Caki2 (cell line): ENCODE measurements at places on chromosomes 13 and 19.

- DNase-seq = no peak
These were observed 16.9 kb downstream of the ERICH6B start for GRCh38 chr13:45598597-45598996.

GRCh38 chr19:42199440-42200115 is 17.9 kb downstream of the DEDD2 start:
- no peak for DNase-seq

- peak; percentile 87 for DNase-seq
These were observed 16.1 kb upstream of the ABCC4 start for GRCh38 chr13:95317039-95317989.

DNA sequence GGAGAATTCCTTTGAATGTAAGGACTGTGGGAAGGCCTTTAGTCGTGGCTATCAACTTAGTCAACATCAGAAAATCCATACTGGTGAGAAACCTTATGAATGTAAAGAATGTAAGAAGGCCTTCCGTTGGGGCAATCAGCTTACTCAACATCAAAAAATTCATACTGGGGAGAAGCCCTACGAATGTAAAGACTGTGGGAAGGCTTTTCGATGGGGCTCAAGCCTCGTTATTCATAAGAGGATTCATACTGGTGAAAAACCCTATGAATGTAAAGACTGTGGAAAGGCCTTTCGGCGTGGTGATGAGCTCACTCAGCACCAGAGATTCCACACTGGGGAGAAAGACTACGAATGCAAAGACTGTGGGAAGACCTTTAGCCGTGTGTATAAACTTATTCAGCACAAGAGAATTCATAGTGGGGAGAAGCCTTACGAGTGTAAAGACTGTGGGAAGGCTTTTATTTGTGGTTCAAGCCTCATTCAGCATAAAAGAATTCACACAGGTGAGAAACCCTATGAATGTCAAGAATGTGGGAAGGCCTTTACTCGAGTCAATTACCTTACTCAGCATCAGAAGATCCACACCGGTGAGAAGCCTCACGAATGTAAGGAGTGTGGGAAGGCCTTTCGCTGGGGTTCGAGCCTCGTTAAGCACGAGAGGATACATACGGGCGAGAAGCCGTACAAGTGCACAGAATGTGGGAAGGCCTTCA is 39.2 kb downstream of the ZNF331 start:
- no peak for DNase-seq

DNA sequence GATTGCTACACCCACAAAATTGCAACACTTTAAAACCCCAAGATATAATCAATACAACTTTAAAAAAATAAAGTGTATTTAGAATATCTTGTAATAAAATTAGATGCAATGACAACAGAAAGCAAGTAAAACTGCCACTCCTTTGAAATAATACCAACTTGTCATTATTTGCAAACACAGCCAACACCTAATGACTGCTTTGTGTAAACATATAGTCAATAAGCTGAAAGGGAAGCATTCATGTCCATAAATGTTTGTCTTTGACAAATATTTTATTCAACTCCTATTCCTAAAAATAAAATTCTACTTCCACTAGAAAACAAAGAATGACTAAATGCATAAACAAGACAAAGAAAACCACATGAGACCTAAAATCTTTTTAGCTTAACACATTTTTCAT is 6.6 kb downstream of the SMAD9 start:
- DNase-seq = no peak

- no peak for DNase-seq
These were observed 36.7 kb downstream of the EFNA2 start for GRCh38 chr19:1322198-1322981.

DNA sequence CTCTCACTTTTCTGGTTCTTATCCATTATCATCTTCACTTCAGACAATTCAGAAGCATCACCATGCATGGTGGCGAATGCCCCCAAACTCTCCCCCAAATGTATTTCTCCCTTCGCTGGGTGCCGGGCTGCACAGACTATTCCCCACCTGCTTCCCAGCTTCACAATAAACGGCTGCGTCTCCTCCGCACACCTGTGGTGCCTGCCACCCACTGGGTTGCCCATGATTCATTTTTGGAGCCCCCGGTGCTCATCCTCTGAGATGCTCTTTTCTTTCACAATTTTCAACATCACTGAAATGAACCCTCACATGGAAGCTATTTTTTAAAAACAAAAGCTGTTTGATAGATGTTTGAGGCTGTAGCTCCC is 2.8 kb upstream of the F10 start:
- DNase-seq = no peak

DNA sequence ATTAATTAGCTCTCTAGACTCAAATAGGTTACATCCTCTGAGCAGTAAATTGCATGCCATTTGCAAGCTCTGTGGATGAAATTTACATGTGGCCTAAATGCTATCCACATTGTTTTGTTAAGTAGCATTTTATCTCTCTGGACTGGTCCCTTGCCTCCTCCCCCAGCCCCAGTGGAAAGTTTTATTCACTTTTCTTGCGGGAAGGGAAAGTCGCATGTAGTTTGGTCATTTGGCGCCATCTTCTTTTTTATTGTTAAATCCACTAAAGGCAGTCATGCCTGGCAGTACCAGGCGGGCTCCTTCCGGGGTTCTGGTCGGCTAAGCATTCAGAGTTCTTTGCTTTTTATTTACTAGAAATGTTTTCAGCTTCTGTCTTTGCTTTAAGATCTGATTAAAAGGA is 188.7 kb downstream of the TM9SF2 start:
- no peak for DNase-seq

DNA sequence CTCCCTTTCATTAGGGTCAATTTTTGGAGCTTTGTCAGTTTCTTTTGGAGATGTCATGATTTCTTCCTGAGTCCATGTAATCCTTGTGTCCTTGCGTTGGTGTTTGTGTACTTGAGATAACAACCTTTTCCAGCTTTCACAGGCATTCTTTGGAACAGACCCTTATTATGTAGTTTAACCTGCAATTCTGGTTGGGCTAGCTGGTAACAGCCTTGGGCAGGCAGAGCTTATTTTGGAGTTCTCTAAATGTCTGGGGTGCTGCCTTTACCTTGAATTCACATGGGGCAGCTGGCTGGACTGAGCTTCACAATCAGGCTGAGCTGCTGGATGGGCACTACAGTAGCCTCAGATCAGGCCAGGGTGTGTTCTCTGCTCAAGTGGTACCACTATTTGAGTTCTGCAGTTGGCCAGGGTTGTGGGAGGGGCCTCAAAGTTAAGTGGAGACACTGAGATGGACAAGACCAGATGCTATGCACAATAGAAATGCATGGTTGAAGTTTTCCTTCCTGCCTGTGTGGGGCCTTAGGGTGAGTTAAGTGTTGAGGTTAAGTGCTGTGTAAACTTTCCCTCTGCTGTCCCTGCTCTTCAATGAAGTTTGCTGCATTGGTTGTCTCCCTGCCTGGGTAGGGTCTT is 277.3 kb downstream of the ATP8A2 start:
- no peak for DNase-seq

DNA sequence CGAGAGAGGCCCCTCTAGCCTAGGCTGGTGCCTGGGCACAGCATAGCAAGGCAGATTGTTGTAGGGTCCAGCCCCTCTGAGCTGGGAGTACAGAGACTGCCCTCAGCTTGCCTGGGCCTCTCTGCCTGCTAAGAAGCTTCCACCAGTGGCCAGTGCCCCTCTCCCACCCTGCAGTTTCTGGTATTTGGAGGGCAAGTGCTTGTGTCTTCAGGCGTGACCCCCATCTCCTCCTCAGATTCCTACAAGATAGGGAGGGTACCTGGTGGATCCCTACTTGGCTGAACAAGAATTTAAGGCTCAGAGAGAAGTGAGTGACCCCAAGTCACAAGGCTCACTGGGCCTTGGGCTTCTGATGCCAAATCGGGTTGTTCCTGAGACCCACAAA is 152.7 kb downstream of the URI1 start:
- DNase-seq = no peak

DNA sequence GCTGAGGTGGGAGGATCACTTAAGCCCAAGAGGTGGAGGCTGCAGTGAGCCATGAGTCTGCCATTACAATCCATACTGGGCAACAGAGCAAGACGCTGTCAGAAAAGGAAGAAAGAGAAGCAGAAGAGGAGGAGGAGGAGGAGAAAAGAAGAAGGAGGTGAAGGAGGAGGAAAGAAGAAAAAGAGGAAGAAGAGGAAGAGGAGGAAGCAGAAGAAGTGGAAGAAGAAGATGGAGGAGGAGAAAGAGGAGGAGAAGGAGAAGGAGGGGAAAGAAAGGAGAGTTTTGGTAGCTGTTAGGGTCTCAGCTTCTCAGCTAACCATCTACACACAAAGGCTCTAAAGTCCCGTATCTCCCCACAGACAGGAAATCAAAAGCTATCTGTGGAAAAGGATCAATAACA is 23.7 kb upstream of the PLEKHF1 start:
- DNase-seq = no peak

DNA sequence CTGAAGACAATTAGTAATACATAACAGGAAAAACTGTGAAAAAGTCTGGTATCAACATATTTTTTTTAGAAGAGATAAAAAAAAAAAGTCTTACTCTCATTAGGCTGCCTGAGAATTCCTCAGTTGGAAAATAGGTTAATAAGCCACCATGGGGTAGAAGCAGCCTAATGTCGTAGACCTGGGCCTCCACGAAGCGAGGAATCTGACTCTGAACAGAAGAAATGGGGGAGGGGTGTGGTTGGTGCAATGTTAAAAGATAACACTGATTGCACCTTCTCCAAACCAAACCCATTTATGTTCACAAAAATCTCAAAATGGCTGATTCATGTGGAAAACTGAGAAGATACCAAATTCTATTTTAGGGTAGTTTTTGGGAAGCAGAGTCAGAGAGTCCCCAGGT is 62.4 kb downstream of the MPHOSPH8 start:
- no peak for DNase-seq

GRCh38 chr19:7505682-7506384 is 10.1 kb upstream of the ZNF358 start:
- peak; percentile 37 for DNase-seq

DNA sequence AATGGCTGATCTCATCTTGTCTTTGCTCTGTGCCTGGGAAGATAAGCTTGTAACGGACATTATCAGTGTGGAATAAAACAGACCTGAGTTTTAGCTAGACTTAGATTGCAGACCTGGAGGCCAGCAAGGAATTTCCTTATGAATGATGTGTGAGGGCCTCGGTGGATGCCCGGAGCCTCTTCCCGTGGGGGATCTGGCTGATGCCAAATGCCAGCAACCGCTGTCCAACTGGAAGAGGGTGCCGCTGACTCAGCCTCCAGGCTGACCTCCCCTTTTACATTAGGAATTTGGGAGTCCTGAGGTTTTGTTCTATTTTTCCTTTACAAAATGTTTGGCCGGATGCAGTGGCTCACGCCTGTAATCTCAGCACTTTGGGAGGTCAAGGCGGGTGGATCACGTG is 19.6 kb upstream of the LILRA2 start:
- no peak for DNase-seq

DNA sequence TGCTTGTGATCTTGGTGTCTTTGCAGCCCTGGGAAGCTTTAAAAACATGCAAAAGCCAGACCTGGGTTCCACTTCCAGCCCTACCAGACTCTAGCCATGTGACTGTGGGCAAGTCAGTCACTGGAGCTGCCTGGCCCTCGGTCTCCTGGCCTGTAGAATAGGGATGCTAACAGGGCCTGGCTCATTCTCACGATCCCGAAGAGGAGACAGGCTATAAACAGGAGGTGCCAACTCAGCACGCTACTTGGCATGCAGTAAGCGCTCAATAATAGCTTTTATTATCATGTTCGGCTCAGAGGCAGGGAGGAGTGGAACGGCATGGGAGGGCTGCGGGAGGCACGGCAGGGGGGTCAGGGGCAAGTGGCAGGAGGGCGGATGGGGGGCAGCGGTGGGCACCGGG is 1.7 kb downstream of the CTXN1 start:
- no peak for DNase-seq

DNA sequence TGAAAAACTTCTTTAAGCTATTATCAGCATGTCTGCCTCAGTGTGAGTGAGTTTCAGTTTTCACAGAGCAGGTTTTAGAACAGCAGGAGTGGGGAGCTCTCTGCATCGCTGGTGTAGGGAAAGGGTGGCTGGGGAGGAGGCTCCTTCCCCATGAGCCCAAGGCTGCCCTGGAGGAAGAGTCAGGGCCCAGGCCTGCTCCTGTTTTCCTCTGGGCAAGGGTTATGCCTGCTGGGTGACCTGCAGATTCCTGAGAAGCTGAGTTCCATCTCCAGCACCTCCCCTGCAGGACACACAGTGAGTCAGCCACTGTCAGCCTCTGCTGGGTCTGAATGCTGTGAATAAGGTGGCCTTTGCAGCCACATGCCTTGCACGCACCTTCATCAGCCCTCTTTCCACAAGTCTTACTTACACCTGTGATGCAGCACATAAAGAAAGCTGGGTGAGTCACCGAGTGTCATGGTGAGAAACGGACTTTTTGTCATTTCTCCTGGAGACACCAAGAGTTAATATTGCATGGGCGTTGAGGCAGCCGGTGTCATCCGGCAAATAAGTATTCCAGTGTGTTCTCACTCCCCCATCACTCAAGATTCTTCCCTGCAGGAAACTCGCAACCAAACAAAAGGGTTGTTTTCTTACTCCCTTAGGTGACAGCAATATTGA is 186.4 kb upstream of the KL start:
- DNase-seq = peak; percentile 96

- peak; percentile 57 for DNase-seq
These were observed 46.8 kb downstream of the PTPRS start for GRCh38 chr19:5293612-5294378.

DNA sequence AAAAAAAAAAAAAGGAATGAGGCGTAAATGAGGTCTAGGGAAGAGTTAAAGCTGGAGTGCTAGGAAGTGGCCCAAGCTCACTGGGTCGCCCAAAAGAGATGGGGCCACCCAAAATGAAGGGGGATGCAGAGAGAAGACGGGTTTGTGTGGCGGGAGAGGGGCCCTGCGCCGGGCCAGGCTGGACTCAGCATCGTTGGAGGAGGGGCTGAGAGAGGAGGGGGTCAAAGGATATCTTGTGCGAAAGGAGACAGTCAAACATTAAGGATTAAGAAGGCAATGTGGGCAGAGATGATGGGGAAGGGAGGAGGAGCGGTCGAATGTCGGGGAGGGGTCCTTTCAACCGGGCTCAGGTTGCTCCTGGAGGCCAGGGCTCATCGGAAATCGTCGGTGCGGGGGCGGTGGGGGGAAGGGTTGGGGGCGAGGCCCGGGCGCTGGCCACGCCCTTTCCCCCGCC is 825 bp upstream of the CARM1 start:
- no peak for DNase-seq

DNA sequence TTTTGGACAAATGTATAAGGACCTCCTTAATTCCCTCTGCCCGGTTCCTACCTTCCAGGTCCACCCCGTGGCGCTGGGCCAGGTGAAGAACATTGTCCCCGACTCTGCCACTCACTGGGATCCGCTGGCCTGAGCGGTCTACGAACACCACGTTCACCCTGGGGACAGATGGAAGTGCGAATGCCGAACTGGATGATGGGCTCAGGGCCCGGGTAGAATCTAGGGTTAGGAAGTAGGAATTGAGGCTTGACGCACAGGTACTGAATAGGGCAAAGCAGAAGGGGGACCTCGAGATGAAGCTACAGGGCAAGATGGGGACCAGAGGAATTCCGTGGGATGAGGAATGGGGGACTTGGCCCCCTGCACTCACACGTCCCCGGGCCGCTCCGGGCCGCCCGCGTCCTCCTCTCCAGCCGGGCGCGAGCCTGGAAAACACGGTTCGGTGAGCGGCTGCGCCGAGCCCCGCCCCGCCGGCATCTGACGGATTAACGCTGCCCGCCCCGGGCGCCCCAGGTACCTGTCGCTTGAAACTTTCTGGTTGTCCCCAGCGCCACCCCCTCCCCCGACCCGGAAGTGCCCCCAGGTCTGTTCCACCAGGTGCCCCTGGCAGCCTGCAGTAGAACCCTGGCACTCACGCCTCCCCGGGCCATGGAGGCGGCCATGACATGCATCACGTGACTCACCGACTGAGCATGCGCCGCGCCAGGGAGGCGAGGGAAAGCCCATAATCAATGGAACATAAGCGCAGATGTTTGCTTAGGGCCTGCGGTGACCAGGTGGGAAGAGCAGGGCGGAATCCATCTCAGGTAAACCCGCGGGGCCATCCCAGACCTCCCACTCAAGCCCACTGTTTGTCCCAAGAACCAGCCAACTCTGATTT is at the start of gene FDX2:
FDX2 (minus strand) TSS at position 681 of the 880 bp plus-strand sequence; CDS start at position 662, 19 bp downstream.
- peak; percentile 53 for DNase-seq
